ENCODE measurements at places on chromosomes 16 and 17.

DNA sequence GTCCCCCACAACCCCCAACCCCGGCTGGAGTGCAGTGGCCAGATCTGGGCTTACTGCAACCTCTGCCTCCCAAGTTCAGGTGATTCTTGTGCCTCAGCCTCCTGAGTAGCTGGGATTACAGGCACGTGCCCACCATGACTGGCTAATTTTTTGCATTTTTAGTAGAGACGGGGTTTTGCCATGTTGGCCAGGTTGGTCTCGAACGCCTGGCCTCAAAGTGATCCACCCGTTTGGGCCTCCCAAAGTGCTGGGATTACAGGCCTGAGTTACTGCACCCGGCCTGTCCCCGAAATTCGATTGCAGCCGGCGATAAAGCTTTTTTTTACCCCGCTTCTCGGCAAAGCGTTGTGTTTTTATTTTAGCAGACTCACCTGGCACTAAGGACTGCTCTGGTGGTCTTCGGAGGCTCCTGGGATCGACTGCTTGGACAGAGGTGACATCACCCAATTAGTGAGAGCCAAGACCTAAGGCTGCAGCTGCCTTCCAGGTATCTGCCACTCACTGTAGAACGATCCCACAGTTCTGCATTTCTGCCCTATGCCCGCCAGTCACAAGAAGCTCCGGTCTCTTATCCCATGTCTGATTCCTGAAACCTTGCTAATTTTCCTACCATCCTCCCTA, 82.2 kb upstream of the ARL4D start:
- DNase-seq, result no peak

DNA sequence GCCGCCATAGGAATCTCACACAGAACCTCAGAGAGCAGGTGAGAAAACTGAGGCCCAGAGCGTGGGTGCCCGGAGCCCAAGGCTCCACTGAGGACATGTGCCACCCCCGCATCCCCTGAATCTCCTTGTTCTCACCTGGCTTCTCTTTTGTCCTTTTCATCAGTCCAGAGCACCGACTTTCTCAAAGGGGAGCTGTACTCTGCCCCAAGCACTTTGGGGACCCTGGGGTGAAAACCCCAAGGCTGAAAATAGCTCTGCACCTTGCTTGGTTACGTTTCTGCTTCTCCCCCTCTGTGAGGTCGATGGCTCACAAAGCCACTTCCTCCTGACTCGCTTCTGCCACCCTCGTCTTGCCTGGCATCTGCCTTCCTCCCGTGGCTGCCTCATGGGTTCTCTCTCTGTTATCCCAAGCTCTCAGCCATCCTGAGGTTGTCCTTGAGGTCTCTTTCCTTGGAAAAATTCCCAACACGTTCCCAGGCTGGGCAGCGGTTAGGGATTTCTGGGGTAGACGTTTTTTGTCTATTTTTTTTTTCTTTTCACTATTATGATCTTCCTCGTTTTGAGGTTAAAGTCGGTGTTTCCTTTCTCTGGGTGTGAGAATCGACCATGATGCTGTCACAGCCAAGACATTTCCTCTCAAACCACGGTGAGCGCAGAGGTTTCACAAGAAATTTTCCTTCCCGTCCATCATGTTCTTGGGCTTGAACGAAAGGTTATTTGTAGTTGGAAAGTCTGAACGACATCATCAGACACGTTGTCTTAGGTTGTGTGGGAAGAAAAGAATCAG, 37.2 kb downstream of the IRF8 start:
- peak; percentile 74 for DNase-seq

DNA sequence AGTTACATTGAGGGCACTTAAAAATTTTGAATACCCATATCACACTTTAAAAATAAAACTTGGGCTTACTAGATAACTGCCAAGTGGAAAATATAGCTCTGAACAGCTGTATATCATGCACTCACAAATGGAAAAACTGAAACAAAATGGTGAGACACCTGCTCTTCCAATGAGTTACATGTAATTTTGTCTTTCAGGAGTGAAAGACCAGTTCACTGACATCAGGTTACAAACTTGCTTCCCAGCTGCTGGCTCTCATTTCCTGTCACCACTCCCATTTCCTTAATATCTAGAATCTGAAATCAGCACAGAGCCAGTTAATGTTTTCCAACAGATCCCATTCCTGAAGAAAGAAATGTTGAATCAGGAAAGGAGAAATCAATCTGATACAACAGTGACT, 10.8 kb downstream of the CSNK2A2 start:
- no peak for DNase-seq

DNA sequence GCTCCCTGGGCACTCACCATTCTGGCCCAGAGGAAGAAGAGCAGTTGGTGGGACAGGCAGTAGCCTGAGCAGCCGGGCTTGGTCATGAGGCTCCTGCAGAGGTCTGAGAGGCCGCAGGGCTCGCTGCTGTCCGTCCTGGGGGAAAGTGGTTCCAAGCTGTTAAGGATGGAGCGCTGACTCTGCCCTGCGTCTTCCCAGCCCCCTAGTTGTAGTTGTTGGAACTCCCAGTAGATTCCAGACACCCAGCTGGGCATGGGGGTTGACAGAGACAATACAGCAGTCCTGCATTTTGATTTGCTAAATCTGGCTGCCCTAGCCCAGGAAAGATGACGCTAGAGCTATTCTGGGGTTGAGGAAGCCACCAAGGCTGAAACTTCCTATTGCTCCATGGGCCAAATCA, 7.3 kb downstream of the C16orf89 start:
- DNase-seq, result no peak

DNA sequence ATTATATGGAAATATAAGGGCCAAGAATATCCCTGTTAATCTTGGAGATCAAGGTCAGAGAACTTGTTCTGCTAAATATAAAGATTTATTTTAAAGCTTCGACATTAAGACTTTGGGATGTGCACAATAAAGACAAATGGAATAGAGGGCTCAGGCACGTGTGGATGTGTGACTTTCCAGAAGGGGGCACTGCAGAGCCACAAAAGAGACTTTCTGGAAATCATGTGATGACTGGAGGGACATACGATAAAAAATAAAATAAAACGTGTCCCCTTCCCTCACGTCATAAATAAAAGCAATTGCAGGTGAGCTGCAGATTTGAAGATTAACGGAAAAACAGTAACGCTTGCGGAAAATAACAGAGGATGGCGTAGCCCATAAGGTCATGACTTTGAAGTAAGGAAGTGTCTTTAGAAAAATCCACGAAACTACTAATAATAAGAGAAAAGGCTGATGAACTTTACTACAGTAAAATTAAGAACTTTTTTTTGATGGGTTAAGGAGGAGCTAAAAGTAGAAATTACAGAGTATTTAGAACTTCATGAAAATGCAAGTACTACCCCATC, 9.4 kb upstream of the ENGASE start:
- DNase-seq, result peak; percentile 62

GRCh38 chr17:47733674-47734410, 806 bp downstream of the TBX21 start:
- peak; percentile 21 for DNase-seq

- DNase-seq, result no peak
Measured at GRCh38 chr17:49789243-49789578, 730 bp downstream of the KAT7 start.

- no peak for DNase-seq
Measured at GRCh38 chr16:9128346-9129342, 37.2 kb downstream of the HAPSTR1 start.

- DNase-seq, result no peak
Measured at GRCh38 chr17:11871773-11872172, 125.5 kb downstream of the ZNF18 start.

DNA sequence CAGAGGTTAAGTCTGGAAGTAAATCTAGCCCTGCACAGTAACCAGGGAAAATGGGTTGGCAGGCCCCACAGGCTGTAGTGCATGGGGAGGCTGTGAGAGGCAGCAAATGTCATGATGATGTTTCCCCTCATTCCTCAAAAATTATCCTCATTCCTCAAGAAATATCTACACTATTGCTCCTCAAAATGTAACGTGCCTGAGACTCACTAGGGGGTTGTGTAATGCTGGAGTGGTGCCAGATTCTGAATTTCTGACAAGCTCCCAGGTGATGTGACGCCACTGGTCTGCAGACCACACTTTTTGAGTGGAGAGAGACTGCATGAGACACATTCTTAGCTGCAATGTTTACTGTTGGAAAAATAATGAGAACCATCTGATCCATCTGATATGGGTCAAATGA, 1.2 kb upstream of the MPP3 start:
- DNase-seq, result no peak

- no peak for DNase-seq
Measured at GRCh38 chr17:70072546-70073309, 2.3 kb upstream of the KCNJ16 start.

DNA sequence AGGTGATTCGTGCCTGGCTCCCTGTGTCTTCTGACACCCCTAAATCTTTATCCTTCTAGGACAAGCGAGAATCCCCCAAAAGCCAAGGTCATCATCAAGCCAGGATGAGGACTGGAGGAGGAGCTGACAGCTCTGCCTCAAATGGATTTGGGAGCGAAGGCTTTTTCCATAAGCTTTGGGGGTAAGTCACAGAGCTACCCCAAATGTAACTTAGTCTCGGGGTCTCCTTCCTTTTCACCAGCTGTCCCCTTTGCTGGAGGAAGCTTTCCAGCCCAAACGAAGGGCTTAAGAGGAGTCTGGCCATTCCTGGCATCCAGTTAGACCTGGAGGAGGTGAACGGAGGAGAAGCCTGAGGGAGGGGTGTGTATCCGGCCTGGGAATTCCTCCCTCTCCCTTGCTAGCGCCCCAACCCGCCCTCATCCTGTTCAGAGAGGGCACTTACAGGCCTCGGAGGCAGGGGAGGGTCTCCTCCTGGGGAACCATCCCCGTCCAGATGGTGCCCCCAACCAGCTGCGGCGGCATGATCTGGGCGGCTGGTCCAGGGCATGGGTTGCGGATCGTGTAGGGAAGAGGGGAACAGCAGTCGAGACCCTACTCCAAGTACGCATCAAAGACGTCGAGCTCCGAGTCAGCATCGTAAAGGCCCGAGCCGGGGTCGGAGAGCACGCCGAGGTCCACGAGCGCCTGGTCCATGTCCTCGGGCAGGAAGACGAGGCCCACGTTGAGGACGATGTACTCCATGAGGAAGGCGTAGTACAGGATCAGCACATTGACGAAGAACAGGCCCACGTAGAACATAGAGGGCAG, 938 bp downstream of the DEXI start:
- no peak for DNase-seq

GRCh38 chr16:22787466-22788192, 26.3 kb upstream of the HS3ST2 start:
- DNase-seq, result no peak

- DNase-seq, result no peak
Measured at GRCh38 chr17:67046398-67046797, 2.0 kb downstream of the CACNG1 start.

GRCh38 chr17:37648555-37648954, 5.3 kb upstream of the DDX52 start:
- DNase-seq, result no peak

DNA sequence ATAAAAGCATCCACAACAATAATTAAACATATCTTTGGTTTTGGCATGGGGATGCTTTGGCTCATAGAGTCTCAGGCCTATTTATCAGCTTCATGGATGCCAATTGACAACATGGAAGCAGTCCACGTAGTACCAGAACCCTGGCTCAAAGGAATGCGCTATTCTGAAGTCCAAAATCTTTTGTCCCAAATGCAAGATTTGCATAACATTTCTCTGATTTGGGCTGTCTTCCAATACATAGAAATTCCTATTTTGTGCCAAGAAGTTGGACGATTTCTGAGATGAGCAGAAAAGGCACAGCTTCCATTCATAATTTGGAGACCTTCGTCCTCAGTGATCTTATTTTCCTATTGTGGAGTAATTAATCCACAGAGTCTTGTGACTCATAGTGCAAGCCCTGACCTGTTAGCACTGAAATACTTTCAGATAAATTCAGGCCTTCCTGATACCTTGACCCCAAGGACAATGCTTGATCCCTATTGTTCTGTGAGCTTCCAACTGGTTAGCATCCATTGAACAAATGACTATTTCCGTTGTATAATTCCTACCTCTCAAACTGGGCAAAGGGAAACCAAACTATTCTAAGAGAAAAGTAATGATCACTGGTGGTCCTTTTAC, 78.4 kb upstream of the CDH11 start:
- DNase-seq, result no peak

DNA sequence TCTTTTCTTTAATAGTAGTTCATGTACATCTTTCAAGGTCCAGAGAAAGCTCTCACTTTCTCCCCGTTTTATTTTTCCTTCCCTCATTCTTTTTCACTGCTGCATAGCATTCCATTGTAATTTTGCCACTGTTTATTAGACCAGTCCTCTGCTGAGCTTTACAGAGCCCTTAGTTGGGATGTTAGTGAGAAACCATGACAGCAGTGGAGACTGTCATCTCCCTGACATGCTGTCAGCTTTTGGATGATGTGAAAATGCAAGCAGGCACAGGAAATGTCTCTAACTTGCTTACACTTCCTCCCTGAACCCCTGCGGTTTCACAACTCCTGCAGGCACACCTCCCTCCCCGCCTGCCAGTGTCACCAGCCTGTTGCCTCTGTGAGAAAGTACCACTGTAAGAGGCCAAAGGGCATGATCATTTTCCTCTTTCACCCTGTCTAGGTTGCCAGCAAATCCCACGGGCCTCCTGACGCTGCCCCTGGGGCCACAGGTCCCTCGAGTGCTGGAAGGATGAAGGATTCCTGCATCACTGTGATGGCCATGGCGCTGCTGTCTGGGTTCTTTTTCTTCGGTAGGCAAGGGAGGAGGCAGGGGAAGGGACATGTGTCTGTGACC, at the start of gene ITGAL:
Gene ITGAL, plus strand, starts transcription at position 415 of the 615 bp plus-strand sequence. Its CDS starts 96 bp downstream, at position 511.
- peak; percentile 82 for DNase-seq

DNA sequence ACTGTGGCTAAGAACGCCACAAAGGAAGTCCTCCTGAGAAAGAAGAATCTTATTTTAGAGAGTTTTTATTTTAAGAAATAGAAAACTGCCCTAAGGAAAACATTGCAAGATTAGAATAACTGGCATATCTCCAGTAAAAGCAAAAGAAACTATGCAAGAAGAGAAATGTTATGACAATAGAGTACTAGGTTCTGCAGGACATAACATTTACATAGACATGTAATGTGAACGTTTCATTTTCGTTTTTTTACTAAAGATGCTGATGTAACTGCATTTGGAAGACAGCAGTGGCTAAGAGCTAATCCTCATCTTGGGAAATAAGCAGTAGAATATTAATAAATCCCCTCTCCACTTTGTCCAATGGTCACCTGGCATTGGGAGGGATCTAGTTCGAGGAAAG, 7.8 kb upstream of the ASGR2 start:
- no peak for DNase-seq

DNA sequence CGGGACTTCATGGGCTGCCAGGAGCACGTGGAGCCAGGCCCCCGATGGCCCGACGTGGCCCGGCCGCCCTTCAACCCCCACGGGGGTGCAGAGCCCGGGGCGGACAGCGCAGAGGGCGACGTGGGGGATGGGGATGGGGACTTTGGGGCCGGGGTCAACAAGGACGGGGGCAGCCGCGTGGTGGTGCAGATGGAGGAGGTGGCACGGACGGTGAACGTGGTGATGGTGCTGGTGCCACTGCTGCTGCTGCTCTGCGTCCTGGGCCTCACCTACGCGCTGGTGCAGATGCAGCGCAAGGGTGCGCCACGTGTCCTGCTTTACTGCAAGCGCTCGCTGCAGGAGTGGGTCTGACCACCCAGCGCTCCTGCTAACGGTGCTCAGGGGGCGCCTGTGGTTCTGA, 19.5 kb downstream of the MMP15 start:
- DNase-seq, result no peak

GRCh38 chr17:8226536-8227237, 16.3 kb upstream of the AURKB start:
- DNase-seq, result peak; percentile 33

- no peak for DNase-seq
Measured at GRCh38 chr16:8084882-8085281, 505.4 kb downstream of the TMEM114 start.

Measured in activated naive CD4-positive, alpha-beta T cell treated with anti-CD3 and anti-CD28 coated beads, Interleukin-2, amount 50 U/mL, for 16 hours (primary cell).